Thyroid gland (tissue), 4 donors: ENCODE measurements at places on chromosomes 2 and 18. TPM values are rescaled to one million over a fixed set of nuclear protein-coding genes. Genes with fewer than 3 reads are reported as not detected.

DNA sequence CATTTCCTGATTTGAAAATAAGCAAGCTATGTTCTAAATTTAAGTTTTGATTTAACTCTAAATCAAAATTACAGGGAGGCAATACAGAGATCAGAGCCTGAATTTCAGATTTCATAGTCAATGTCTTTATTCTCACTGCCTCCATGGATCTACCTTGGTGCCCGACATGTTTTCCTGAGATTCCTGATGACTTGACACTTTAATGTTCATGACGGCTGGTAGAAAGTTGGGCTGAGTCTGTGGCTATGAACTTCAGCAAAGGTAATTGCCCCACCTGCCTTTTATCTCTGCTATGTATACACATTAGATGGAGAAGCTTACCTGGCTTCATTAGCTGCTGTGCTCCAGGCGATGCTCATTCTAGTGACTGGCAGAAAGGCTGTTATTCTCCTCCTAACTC lies 1390.5 kb upstream of the CELF4 start:
- no peaks in the 10 kb centered on the region for H3K27me3 ChIP-seq
- no peak overlapping the region for H3K4me3 ChIP-seq
- no peak overlapping the region for H3K27ac ChIP-seq
- H3K36me3 ChIP-seq, result no peaks in the 10 kb centered on the region

DNA sequence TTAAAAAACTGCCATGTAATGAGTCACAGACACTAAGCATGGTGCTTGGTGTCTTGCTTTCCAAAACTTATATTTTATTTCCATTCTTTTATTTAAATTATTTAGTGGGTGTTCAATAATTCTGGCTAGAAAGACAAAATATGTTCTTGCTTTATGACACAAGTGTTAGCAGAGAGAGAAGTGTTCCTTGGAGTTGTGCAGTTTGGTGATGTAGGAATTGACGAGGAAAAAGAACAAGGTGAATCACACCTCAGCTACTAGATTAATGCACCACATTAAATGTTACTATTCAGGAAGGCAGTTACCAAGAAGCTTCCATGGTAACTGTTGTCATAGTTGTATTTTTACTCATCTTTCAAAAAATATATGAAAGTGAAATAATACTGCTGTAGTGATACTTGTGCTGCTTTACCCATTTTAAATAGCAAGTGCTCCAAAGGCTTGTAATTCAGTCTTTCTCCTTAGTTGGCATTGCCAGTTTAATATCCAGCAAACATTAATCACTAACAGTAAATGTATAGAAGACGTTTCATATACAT lies 28.3 kb downstream of the ADAM23 start:
- DNase-seq, result no peak
- H3K4me3 ChIP-seq, result no peak overlapping the region
- no peak overlapping the region for H3K27ac ChIP-seq
- no peaks in the 10 kb centered on the region for H3K36me3 ChIP-seq
- no peaks in the 10 kb centered on the region for H3K27me3 ChIP-seq
- H3K4me1 ChIP-seq, result no peaks in the 10 kb centered on the region

DNA sequence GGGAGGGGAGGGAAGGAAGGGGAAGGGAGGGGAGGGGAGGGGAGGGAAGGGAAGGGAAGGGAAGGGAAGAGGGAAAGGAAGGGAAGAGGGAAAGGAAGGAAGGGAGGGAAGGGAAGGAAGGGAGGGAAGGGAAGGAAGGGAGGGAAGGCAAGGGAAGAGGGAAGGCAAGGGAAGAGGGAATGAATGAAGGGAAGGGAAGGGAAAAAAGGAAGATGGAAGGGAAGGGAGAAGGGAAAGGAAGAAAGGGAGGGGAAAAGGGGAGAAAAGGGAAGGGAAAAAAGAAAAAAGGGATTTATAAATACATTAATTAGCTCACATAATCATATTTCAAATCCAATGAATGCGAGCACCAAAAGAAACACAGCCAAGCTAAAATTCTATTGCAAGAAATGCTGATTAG lies 202.9 kb upstream of the LRRTM4 start:
- no peaks in the 10 kb centered on the region for H3K27me3 ChIP-seq
- DNase-seq, result no peak
- H3K4me3 ChIP-seq, result no peak overlapping the region
- H3K36me3 ChIP-seq, result no peaks in the 10 kb centered on the region
- no peaks in the 10 kb centered on the region for H3K4me1 ChIP-seq

- H3K27ac ChIP-seq, result no peak overlapping the region
- no peaks in the 10 kb centered on the region for H3K27me3 ChIP-seq
- H3K4me3 ChIP-seq, result no peak overlapping the region
- no peaks in the 10 kb centered on the region for H3K4me1 ChIP-seq
- H3K36me3 ChIP-seq, result no peaks in the 10 kb centered on the region
- DNase-seq, result no peak
Measured at GRCh38 chr2:125259451-125259850, 1234.4 kb downstream of the CNTNAP5 start.

- DNase-seq, result no peak
- no peaks in the 10 kb centered on the region for H3K36me3 ChIP-seq
- peak overlapping the region; percentile 78 for H3K27ac ChIP-seq
- H3K4me3 ChIP-seq, result no peak overlapping the region
- peaks cover 23% of the 10 kb centered on the region for H3K4me1 ChIP-seq
- H3K27me3 ChIP-seq, result no peaks in the 10 kb centered on the region
Measured at GRCh38 chr2:55097082-55097460, 46.8 kb upstream of the RTN4 start.

DNA sequence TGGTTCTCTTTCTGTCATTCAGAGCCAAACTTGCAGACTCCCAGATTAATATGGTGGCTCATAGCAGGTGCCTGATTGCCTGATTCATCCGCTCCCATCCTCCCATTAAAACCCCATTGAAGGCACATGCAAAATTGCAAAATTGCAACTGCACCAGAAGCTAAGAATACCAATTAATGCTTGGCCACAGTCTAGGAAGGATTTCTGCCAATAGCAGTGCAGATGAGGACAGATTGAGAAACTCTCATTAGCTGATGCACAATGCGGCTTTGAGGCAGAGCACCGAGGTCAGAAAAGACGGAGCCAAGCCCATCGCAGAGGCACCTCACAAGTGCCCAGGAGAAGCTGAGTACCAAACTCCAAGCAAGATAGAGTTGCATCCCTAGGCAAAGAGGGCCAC lies 172.8 kb downstream of the ARL4C start:
- DNase-seq, result no peak
- no peak overlapping the region for H3K4me3 ChIP-seq
- no peak overlapping the region for H3K27ac ChIP-seq

- no peak for DNase-seq
- H3K36me3 ChIP-seq, result no peaks in the 10 kb centered on the region
- H3K4me1 ChIP-seq, result no peaks in the 10 kb centered on the region
- no peak overlapping the region for H3K27ac ChIP-seq
- H3K27me3 ChIP-seq, result no peaks in the 10 kb centered on the region
Measured at GRCh38 chr2:20132990-20133535, 81.6 kb upstream of the LAPTM4A start.

DNA sequence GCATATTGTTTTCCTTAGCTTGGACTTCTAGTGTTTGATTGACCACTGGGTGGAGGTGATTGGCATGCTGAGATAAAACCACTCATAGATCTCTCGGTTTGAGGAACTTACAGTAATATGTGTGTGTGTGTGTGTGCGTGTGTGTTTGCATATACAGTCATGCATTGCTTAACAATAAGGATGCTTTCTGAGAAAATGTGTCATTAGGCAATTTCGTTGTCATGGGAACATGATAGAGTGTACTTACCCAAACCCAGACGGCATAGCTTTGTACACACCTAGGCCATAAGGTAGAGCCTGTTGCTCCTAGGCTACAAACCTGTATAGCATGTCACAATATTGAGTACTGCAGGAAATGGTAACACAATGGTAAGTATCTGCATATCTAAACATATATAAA lies 167.3 kb downstream of the NYAP2 start:
- no peak overlapping the region for H3K27ac ChIP-seq
- DNase-seq, result no peak
- H3K4me1 ChIP-seq, result no peaks in the 10 kb centered on the region
- H3K36me3 ChIP-seq, result no peaks in the 10 kb centered on the region
- H3K27me3 ChIP-seq, result no peaks in the 10 kb centered on the region

DNA sequence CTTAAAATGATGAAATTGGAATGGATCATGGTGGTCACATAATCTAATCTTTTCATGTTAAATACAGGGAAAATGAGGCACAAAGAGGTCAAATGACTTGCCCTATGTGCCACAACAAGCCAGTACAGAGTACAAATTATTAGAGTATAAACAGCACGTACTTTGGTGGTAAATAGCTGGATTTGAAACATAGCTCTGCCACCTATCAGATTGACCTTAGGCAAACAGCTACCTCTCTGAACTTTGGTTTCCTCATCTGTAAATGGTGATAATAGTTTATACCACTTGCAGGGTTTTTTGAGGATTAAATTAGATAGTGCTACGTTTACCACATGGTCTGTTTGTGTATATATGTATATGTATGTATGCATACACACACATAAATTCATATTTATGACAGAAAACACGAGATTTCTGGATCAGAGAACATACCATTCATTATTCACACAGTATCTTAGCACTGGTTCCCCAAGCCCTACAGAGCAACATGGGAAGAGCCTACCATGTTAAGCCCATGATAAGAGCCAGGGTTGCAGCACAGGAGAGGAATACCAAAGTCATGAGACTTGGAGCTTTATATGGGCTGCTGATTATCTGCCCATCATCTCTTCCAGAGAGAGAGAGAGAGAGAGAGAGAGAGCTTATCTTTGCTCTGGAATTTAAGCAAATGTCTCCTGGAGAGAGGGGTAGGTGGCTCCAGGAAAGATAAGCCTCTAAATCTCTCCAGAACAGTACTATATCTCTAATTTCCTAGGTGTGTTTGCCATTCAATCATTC lies 73.5 kb downstream of the MDH1 start:
- no peak for DNase-seq
- no peaks in the 10 kb centered on the region for H3K27me3 ChIP-seq
- H3K27ac ChIP-seq, result no peak overlapping the region
- H3K4me3 ChIP-seq, result no peak overlapping the region

DNA sequence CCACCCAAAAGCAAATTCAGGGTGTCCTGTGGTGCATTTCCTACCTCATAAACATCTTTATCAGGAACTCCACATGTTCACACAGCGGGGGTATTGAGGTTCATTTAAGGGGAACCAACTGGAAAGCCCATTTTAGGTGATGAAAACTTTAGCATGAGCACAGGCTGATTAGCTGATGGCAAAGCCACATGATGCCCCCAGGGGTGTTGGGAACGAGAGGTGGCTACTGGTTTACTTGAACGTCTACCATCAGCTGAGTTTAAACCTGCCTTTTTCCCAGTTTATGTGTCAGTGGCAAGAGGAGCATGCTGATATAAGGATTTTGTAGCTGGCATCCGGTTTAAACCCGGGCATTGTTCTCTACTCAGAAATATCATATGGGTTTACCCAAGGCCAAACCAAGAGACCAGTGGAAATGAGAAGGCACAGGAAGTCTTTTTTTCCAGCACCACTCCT lies 54.5 kb upstream of the UPP2 start:
- no peak overlapping the region for H3K4me3 ChIP-seq
- no peak overlapping the region for H3K27ac ChIP-seq
- H3K27me3 ChIP-seq, result no peaks in the 10 kb centered on the region
- H3K36me3 ChIP-seq, result no peaks in the 10 kb centered on the region

GRCh38 chr2:85907671-85908157 lies 18.9 kb upstream of the ST3GAL5 start:
- H3K4me1 ChIP-seq, result peaks cover 46% of the 10 kb centered on the region
- no peak for DNase-seq
- H3K27ac ChIP-seq, result peak overlapping the region; percentile 96
- no peaks in the 10 kb centered on the region for H3K27me3 ChIP-seq

- no peak for DNase-seq
- peaks cover 23% of the 10 kb centered on the region for H3K4me1 ChIP-seq
- no peaks in the 10 kb centered on the region for H3K36me3 ChIP-seq
- H3K27me3 ChIP-seq, result no peaks in the 10 kb centered on the region
Measured at GRCh38 chr2:45261746-45262145, 252.5 kb upstream of the SIX2 start.

DNA sequence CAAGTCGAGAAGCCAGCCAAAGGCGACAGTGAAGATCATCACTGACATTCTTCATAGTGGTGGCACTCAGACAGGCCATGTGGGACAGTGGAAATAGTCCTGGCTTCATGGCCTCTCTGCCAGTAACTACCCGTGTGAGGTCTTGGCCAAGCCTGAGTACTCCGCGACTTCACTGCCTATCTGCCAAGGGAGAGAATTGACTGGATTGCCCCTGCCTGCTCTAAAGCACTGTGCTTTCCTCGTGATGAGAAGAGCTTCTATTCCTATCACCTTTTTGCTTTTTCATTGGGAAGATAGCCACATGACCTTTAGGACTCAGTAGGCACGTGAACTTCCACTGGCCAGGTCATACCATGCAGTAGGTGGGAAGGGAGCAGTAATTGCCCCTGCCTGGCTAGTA lies 239.3 kb downstream of the HAUS1 start:
- no peaks in the 10 kb centered on the region for H3K27me3 ChIP-seq
- no peak for DNase-seq
- peak overlapping the region; percentile 40 for H3K27ac ChIP-seq
- no peak overlapping the region for H3K4me3 ChIP-seq

DNA sequence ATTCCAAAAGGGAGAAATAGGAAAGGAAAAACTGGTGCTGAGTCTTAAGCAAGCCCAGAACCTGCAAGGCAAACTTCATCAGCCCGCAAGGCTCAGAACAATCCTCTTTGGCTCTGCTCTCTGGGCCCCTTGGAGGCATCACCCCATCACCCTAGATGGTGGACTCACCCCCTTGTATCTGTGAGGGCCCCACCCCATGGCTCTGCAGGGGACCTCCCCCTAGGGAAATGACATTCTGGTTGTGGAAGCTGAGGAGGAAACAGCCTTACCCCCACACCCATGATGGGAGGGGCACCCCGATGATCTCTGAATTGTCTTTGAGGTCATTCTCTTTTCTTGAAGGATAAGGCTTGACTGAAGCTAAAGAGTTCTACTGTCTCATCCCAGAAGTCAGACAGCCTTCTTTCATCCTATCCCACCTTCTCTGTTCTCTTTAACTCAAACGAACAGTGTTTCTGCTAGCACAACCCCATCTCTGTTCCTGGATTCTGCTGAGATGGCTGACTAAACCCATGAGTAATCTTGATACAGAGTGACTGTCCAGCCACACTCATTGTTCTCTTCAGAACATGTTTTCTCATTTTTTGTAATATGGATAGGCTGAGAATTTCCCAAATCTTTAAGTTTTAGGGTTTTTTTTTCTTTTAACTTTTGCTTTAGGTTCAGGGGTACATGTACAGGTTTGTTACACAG lies 492.1 kb upstream of the MYT1L start:
- no peaks in the 10 kb centered on the region for H3K36me3 ChIP-seq
- H3K4me1 ChIP-seq, result no peaks in the 10 kb centered on the region
- H3K4me3 ChIP-seq, result no peak overlapping the region
- DNase-seq, result no peak

GRCh38 chr2:145085612-145086011 lies 565.7 kb upstream of the ZEB2 start:
- no peak overlapping the region for H3K4me3 ChIP-seq
- no peaks in the 10 kb centered on the region for H3K27me3 ChIP-seq
- no peak for DNase-seq
- H3K4me1 ChIP-seq, result no peaks in the 10 kb centered on the region

The SERPINB2 gene
- total RNA-seq, result not detected

The CIB4 gene
- total RNA-seq, result 0.45 TPM

The MC4R gene
- total RNA-seq, result not detected

The DNAJC5G gene
- not detected for total RNA-seq

The MATN3 gene
- total RNA-seq, result 0.33 TPM

The EVX2 gene
- not detected for total RNA-seq

The DUSP2 gene
- 2.2 TPM for total RNA-seq

The NT5C1B gene
- 0.13 TPM for total RNA-seq

The EFR3B gene
- total RNA-seq, result 21.1 TPM

The TEX44 gene
- total RNA-seq, result 0.54 TPM

The RSAD2 gene
- 1.5 TPM for total RNA-seq

The TP53I3 gene
- 25.2 TPM for total RNA-seq

The DOK6 gene
- 2.1 TPM for total RNA-seq

The CFAP65 gene
- 0.78 TPM for total RNA-seq

The GNLY gene
- 0.63 TPM for total RNA-seq

The PRPF40A gene
- total RNA-seq, result 147 TPM

The PRSS56 gene
- total RNA-seq, result not detected
